Nephron progenitor cell (in vitro differentiated cells): ENCODE measurements at places on chromosomes 3 and 15.
A peak's percentile ranks its signal among the peaks of the same experiment; 100 is the strongest.

- H3K27me3 ChIP-seq: no peaks in the 10 kb centered on the region
- H3K4me3 ChIP-seq: no peak overlapping the region
- H3K4me1 ChIP-seq: peaks cover 7% of the 10 kb centered on the region
- H3K27ac ChIP-seq: no peak overlapping the region
Observed at GRCh38 chr3:81436182-81436581, 325.3 kb downstream of the GBE1 start.

- DNase-seq: no peak
- H3K27ac ChIP-seq: no peak overlapping the region
- no peak overlapping the region for H3K4me3 ChIP-seq
- H3K27me3 ChIP-seq: peaks cover 62% of the 10 kb centered on the region
- H3K36me3 ChIP-seq: no peaks in the 10 kb centered on the region
Observed at GRCh38 chr15:72281713-72282112, 9.4 kb upstream of the PARP6 start.

GRCh38 chr15:40960925-40961324, 7.7 kb downstream of the CHAC1 start:
- H3K4me1 ChIP-seq: peaks cover 53% of the 10 kb centered on the region
- H3K27me3 ChIP-seq: peaks cover 8% of the 10 kb centered on the region
- H3K36me3 ChIP-seq: peaks cover 6% of the 10 kb centered on the region

GRCh38 chr3:51953445-51953844, 1.7 kb upstream of the GPR62 start:
- DNase-seq: no peak
- H3K36me3 ChIP-seq: peaks cover 5% of the 10 kb centered on the region
- peaks cover 8% of the 10 kb centered on the region for H3K27me3 ChIP-seq
- H3K4me1 ChIP-seq: peaks cover 24% of the 10 kb centered on the region
- H3K27ac ChIP-seq: no peak overlapping the region

DNA sequence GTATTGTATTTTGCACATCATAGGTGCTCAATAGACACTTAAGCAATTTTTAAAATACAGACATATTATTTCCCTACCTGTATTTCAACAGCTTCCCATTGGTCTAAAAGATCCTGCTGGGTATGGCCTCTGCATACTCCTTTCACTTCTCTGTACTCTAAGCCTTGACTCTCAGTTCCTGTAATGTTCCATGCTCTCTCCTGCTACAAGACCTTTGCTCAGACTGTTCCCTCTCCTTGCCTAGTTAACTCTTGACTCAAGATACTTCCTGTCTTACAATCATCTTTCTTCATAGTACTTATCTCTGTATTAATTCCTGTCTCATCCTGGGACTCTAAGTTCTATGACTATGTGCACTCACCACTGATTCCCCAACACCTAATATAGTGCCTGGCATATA, 1.7 kb downstream of the SCN11A start:
- no peak for DNase-seq
- no peak overlapping the region for H3K27ac ChIP-seq
- H3K36me3 ChIP-seq: no peaks in the 10 kb centered on the region
- peaks cover 10% of the 10 kb centered on the region for H3K27me3 ChIP-seq
- H3K4me3 ChIP-seq: no peak overlapping the region

GRCh38 chr3:89278302-89279025, 171.0 kb downstream of the EPHA3 start:
- no peak overlapping the region for H3K27ac ChIP-seq
- H3K27me3 ChIP-seq: no peaks in the 10 kb centered on the region
- no peaks in the 10 kb centered on the region for H3K36me3 ChIP-seq
- H3K4me1 ChIP-seq: peaks cover 6% of the 10 kb centered on the region
- peak; percentile 9 for DNase-seq

- peak within 1 kb of the TSS; percentile 11 for H3K27ac ChIP-seq
- H3K4me3 ChIP-seq: peak within 1 kb of the TSS; percentile 87
- no peaks in the 10 kb centered on the region for H3K36me3 ChIP-seq
- H3K27me3 ChIP-seq: peaks cover 93% of the 10 kb centered on the region
- H3K4me1 ChIP-seq: peaks cover 21% of the 10 kb centered on the region
Observed at GRCh38 chr3:99638167-99638948, at the start of gene COL8A1. Gene COL8A1, plus strand, starts transcription at chr3:99638594. Its CDS starts 152,089 bp downstream, at chr3:99790683.

DNA sequence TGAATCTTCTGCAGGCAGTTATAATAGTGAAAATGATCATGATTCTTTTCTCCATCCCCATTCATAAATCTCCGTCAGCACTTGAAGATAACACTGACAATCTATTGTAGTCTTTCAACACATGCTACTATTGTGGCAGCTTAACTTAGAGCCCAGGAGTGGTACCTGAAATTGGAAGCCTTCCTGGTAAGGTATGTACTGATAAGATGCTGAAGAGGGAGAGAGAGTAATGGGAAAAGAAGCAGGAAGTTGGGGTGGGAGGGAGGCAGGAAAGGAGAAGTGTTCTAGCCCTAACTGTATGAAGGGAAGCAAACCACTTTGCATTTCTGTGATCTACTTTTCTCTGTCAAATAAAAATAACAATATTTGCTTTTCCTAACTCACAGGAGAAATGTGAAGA, 197.4 kb upstream of the RORA start:
- peaks cover under 1% of the 10 kb centered on the region for H3K27me3 ChIP-seq
- no peak overlapping the region for H3K4me3 ChIP-seq
- peaks cover 14% of the 10 kb centered on the region for H3K4me1 ChIP-seq
- DNase-seq: no peak
- no peaks in the 10 kb centered on the region for H3K36me3 ChIP-seq

GRCh38 chr3:72319194-72320094, 528.8 kb downstream of the SHQ1 start:
- H3K27me3 ChIP-seq: peaks cover 7% of the 10 kb centered on the region
- no peak for DNase-seq
- no peak overlapping the region for H3K27ac ChIP-seq
- peaks cover 36% of the 10 kb centered on the region for H3K4me1 ChIP-seq
- no peaks in the 10 kb centered on the region for H3K36me3 ChIP-seq

DNA sequence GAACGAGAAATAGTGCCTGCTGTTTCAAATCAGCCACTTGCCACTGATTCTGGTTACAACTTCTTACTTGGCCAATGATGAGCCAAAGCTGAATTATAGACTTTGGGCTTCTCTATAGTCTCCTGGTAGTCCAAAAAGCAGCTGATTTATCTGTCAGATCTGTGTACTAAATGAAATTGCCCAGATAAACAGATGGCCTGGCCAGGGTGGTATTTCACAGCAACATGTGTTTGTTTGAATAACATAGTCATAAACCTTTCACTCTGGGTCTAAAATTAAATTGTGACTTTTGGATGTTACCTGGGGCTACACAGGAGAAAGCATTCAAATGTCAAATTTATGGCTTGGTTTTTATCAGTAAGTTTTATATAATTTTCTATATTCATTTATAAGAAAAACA, 147.0 kb downstream of the NECTIN3 start:
- H3K4me1 ChIP-seq: no peaks in the 10 kb centered on the region
- no peak overlapping the region for H3K27ac ChIP-seq
- H3K4me3 ChIP-seq: no peak overlapping the region
- DNase-seq: no peak

GRCh38 chr3:190706582-190706981, 155.9 kb downstream of the GMNC start:
- peaks cover 24% of the 10 kb centered on the region for H3K4me1 ChIP-seq
- no peak overlapping the region for H3K27ac ChIP-seq
- no peak for DNase-seq
- H3K4me3 ChIP-seq: no peak overlapping the region

GRCh38 chr15:70387993-70388392, 290.3 kb upstream of the TLE3 start:
- peaks cover 25% of the 10 kb centered on the region for H3K27me3 ChIP-seq
- DNase-seq: no peak
- no peak overlapping the region for H3K4me3 ChIP-seq
- no peak overlapping the region for H3K27ac ChIP-seq

GRCh38 chr15:73826711-73827251, 46.6 kb upstream of the TBC1D21 start:
- H3K4me1 ChIP-seq: no peaks in the 10 kb centered on the region
- H3K36me3 ChIP-seq: no peaks in the 10 kb centered on the region
- H3K4me3 ChIP-seq: no peak overlapping the region
- peaks cover 26% of the 10 kb centered on the region for H3K27me3 ChIP-seq
- no peak for DNase-seq

GRCh38 chr15:58526647-58527192, 94.9 kb downstream of the LIPC start:
- no peak for DNase-seq
- no peak overlapping the region for H3K4me3 ChIP-seq
- H3K4me1 ChIP-seq: peaks cover 31% of the 10 kb centered on the region
- no peak overlapping the region for H3K27ac ChIP-seq
- H3K36me3 ChIP-seq: no peaks in the 10 kb centered on the region

GRCh38 chr3:170359178-170359704, 1.7 kb downstream of the SKIL start:
- H3K27me3 ChIP-seq: no peaks in the 10 kb centered on the region
- H3K27ac ChIP-seq: peak overlapping the region; percentile 98
- H3K4me1 ChIP-seq: peaks cover 62% of the 10 kb centered on the region
- H3K4me3 ChIP-seq: peak overlapping the region; percentile 96
- peak; percentile 7 for DNase-seq

GRCh38 chr3:5035692-5036391, 56.6 kb downstream of the BHLHE40 start:
- H3K4me1 ChIP-seq: peaks cover 22% of the 10 kb centered on the region
- H3K36me3 ChIP-seq: no peaks in the 10 kb centered on the region
- no peak overlapping the region for H3K27ac ChIP-seq
- H3K27me3 ChIP-seq: no peaks in the 10 kb centered on the region
- DNase-seq: no peak

DNA sequence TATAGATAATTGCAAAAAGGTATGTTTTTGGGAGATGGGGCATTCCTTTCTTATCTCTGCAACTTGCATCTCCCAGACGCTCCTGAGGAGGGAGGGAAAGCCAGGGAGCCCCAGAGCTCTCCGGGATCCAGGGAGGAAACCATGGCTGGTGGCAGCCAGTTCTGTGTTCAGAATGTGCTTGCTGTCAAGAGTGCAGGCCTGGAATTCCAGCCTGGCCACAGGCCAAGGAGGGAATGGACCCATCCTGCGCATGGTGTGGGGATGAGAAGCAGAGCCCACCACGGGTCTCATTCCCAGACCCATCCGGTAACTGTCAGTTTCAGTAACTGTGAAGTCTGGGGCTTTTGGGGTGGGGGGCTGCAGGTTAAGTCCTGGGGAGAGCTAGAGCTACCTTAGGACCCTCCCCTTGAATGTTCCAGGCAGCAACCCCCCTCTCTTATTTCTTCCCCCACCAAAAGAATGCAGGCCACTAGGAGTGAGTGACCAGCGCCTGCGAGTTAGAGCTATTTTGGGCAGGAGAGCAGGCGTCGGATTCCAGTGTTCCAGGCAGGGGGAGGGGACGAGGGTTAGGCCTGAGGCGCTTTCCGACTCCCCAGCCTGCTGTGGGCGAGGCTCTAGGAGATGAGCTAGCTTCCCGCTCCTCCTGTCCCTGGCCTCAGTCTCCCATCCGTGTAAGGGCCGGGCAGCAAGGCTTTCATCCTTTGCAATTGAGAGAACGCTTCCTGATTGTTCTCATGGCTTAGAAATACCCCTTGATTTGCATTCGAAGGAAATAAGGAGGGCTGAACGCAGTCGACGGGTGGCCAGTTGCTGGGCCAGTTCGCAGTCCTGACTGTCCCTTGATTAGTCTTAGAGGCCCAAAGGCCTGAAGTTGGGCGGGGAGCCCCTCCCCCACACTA, 781 bp upstream of the DAG1 start:
- H3K36me3 ChIP-seq: peaks cover 20% of the 10 kb centered on the region
- peaks cover 30% of the 10 kb centered on the region for H3K4me1 ChIP-seq
- peaks cover 10% of the 10 kb centered on the region for H3K27me3 ChIP-seq
- H3K4me3 ChIP-seq: peak overlapping the region; percentile 86
- DNase-seq: peak; percentile 71

DNA sequence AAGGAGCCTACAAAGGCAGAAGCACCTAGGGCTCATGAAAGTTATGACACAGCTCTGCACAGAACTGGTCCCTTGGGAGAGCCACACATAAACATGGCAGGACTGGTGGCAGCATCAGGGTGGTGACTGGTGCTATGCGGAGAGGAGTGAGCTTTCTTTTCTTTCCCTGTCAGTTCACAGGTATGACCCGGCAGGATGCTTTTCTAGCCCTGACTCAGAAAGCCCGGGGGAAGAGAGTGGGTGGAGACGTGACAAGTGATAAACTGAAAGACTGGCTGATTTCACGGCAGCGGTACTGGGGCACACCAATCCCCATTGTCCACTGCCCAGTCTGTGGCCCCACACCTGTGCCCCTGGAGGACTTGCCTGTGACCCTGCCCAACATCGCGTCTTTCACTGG, 103.0 kb downstream of the LARS2 start:
- peaks cover 4% of the 10 kb centered on the region for H3K4me1 ChIP-seq
- H3K36me3 ChIP-seq: peaks cover 40% of the 10 kb centered on the region
- no peak overlapping the region for H3K4me3 ChIP-seq
- H3K27me3 ChIP-seq: no peaks in the 10 kb centered on the region

GRCh38 chr3:37607604-37608003, 254.1 kb upstream of the CTDSPL start:
- peaks cover 42% of the 10 kb centered on the region for H3K4me1 ChIP-seq
- H3K27me3 ChIP-seq: peaks cover 2% of the 10 kb centered on the region
- no peak overlapping the region for H3K4me3 ChIP-seq
- peaks cover 4% of the 10 kb centered on the region for H3K36me3 ChIP-seq

DNA sequence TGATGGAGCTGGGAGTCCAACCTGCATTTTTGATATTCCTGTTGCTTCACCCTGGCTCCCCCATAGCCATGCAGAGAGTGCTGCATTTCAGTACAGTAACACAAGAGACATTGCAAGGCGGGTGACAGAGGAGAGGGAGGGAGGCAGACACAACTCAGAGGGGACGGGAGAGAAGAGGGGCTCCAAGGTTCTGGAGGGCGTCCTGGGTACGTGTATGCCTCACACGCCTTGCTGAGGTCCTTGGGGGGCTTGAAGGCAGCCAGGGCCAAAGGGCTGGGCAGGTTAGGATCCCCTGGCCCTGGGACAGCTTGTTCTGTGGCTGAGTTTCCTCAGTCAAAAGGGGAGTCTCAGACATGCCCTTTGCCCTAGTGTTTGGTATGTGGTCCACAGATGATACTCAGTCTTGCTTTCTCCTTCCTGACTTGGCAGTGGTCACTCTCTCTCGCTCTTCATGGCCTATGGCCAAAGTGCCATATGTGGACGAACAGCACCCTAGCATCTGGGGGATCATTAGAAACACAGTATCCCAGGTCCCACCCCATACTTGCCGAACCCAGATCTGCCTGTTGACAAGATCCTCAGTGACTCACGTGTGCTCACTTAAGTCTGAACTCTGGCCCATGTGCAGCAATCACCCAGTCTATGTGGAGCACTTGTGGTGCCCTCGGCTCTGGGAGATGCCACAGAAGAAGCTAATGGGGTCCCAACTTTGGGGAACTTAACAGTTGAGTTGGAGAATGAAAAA, 52.9 kb downstream of the FGD5 start:
- no peak overlapping the region for H3K27ac ChIP-seq
- no peak overlapping the region for H3K4me3 ChIP-seq
- H3K4me1 ChIP-seq: peaks cover 11% of the 10 kb centered on the region
- no peak for DNase-seq

DNA sequence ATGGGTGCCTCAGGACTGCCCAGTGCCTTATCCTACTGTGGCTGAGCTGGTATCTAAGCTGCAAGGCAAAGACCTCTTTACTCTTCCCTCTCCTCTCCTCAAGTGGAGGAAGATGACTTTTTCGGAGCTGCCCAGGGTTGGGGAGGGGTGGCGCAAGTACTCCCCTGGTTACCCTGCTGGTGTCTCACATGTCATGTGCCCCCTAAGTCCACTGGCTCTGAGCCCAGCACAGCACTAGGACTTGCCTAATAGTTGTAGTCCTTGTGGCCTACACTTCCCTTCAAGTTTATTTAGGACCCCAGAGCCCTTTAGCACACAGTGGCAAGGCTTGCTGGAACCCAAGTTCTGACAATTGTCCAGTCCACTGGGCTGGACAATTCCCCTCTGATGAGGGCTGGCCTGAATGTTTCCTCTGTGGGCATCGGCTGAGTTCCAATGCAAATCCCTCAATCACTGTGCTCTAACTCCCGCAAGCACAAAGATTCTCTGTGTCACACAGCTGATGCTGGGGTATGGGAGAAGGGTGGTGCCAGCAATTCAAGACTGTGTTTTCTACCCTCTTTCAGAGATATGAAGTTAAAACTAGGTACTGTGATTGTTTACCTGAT, 60.4 kb downstream of the UQCC5 start:
- H3K4me1 ChIP-seq: no peaks in the 10 kb centered on the region
- no peaks in the 10 kb centered on the region for H3K27me3 ChIP-seq
- peak overlapping the region; percentile 29 for H3K27ac ChIP-seq
- peaks cover 92% of the 10 kb centered on the region for H3K36me3 ChIP-seq
